ENCODE measurements at places on chromosomes 2 and 18.

GRCh38 chr2:88654714-88655113 is 27.4 kb upstream of the EIF2AK3 start:
- no peak for DNase-seq

DNA sequence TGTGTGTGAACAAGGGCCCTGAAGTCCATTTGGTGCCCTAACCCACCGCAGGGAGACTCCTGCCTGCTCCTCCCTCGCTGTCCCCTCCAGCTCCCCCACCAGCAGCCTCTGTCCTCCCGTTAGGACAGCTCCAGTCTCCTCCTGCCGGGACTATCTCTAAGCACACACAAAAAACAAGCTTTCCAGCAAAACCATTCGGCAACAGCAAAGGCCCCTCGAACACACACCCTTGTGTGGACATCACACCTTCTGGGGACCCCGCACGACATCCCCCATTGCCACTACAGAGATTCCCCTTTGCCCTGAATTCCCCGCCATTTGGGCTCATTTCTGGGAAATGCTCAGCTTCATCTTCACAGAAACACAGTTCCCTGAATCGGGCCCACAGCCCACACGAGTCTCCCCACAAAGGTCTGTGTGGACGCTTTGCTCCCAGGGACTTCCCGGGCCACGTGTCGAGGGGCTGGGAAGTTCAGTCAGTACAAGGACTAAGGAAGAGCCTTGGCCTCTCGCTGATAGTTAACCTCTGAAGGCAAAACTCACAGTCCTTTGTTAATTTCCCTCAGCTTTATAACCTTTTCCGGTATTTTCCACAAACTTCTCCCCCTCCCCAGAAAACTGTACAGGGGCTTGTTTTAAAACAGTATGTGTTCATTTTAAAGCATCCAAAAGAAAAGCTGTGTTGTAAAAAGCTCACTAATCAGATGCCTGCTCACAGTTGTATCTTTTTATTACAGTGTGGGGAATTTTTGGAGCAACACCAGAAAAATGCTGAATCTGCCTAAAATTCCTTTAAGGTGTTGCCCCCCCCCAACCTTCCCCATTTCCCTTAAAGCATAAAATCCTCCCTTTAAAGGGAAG is 25.9 kb downstream of the SMAD7 start:
- DNase-seq, result no peak

DNA sequence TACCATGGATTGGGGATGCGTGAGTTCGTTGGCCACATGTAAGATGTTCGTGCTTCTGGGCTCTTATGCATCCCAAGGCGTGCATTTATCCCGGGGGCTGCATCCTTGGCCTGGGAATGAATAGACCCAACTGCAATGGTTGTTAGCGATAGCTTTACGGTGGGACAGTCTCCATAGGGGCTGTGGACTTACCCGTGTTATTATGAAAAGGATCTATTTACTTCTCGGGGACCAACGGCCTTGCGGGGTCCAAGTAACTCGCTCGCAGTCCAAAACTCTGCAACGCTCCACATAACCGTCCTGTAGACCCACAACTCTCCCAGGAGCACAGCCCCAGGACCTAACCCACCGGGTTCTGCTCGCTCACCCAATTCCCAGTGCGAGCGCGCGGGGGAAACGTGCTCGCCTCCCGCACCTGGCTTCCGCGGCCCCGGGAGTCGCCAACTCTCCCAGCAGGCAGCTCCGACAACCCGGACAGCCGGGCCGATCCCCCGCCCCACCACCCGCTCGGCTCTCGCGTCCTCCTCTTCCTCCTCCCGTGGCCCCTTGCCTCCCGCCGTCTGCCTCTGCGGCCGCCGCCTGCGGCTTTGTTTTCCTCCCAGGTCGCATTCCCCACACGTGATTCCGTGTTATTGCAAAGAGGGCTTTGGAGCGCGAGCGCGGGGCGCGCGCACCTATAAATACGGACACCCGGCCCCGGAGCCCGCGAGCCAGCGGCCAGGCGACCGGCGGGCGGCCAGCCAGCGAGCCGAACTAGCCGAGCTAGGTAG is at the start of gene CABLES1:
Gene CABLES1 (plus strand): TSS at position 706 of the 770 bp plus-strand sequence. CDS start 278 bp downstream, outside the sequence.
- DNase-seq, result no peak

DNA sequence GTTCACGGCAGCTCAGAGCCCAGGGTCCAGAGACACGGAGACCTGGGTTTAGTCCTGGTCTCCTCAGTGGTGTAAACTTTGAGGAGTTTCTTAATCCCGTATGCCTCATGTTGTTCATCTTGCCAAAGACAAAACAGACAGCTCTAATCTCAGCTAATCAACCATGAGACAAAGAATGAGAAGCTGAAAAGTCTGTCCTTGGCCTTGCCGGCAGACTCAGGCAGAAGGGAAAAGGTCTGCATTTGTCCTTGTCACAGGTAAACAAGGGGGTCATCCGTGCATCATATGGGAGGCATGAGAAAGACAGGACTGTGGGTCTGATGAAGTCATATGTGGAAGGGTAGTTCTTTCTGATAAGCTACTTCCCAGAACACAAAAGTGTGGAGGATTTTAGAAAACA is 1.8 kb upstream of the ARMC9 start:
- DNase-seq, result no peak

- no peak for DNase-seq
Measured at GRCh38 chr2:42905341-42906110, 113.1 kb upstream of the HAAO start.

- DNase-seq, result no peak
Measured at GRCh38 chr18:55289048-55289447, 298.9 kb downstream of the TCF4 start.

DNA sequence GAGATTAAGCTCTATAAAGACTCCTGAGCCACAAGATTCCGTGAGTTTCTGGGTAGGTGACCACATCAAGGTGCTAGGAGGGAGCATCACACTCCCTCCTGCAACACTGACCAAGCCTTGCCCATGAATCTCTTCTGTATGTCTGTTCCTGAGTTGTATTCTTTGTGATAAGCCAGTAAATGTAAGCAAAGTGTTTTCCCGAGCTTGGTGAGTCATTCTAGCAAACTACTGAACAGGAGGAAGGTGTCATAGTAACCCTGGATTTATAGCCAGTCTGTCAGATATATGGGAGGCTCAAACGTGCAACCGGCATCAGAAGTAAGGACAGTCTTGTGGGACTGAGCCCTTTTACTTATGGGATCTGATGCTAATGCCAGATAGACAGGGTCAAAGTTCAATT is 346.1 kb upstream of the KYNU start:
- DNase-seq, result no peak

DNA sequence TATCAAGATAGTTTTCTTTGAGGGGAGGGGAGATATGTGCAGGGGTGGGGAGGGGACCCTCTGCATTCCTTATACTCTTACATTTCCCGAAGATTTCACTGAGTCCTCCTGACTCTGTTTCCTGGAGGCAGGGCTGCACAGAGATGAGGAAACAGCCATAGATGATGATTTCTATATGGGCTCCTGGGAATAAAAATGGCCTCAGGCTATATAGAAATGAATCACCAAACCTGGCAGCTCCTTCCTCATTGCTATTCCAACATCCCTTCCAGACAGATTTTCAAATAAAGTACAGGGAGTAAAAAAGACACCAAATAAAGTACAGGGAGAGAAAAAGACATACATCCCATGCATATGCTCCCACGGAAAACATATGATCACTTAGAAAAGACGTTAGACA is 474.8 kb upstream of the RAB6C start:
- DNase-seq, result no peak

- DNase-seq, result no peak
Measured at GRCh38 chr2:181789827-181790448, 101.6 kb upstream of the ITPRID2 start.

- DNase-seq, result no peak
Measured at GRCh38 chr18:70289351-70290312, 787 bp downstream of the SOCS6 start.

- no peak for DNase-seq
Measured at GRCh38 chr2:27652790-27653189, 10.6 kb downstream of the SUPT7L start.

GRCh38 chr18:51988277-51988676 is 351.7 kb upstream of the DCC start:
- no peak for DNase-seq
